Umbilical cord (tissue), 2 donors: ENCODE measurements at places on chromosomes 16 and 17. TPM values are rescaled to one million over a fixed set of nuclear protein-coding genes. Genes with fewer than 3 reads are reported as not detected.

- no peak for DNase-seq
Observed at GRCh38 chr17:73733517-73733916, 89.3 kb upstream of the SDK2 start.

The TNRC6C gene
- total RNA-seq, result 8.9 TPM

The KRTAP17-1 gene
- not detected for total RNA-seq

- DNase-seq, result no peak
Observed at GRCh38 chr17:6578491-6578890, 22.1 kb upstream of the PITPNM3 start.

The PMFBP1 gene
- 0.96 TPM for total RNA-seq

The ESRP2 gene
- 1.9 TPM for total RNA-seq

GRCh38 chr17:35559495-35560210, 966 bp downstream of the SLFN14 start:
- DNase-seq, result no peak

The NKD1 gene
- total RNA-seq, result 7.9 TPM

The HS3ST4 gene
- 1.4 TPM for total RNA-seq

- DNase-seq, result no peak
Observed at GRCh38 chr16:50941681-50942080, 199.8 kb downstream of the CYLD start.

DNA sequence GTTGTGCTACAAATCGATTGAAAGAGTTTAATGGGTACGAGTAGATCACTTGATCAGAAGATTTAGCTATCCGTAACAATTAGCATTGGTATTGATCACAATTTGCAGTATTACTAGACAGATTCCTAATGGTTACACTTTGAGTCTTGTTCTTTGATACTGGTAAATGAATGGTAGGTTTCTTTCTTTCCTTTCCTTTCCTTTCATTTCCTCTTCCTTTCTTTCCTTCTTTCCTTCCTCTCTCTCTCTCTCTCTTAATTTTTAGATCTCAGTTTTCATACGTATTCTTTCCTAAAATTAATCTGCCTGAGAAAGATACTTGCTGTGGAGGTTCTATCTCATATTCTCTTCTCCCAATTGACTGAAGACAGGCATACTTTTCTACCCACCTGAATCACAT, 17.9 kb downstream of the CPD start:
- DNase-seq, result no peak

The CCL4 gene
- 22.1 TPM for total RNA-seq

DNA sequence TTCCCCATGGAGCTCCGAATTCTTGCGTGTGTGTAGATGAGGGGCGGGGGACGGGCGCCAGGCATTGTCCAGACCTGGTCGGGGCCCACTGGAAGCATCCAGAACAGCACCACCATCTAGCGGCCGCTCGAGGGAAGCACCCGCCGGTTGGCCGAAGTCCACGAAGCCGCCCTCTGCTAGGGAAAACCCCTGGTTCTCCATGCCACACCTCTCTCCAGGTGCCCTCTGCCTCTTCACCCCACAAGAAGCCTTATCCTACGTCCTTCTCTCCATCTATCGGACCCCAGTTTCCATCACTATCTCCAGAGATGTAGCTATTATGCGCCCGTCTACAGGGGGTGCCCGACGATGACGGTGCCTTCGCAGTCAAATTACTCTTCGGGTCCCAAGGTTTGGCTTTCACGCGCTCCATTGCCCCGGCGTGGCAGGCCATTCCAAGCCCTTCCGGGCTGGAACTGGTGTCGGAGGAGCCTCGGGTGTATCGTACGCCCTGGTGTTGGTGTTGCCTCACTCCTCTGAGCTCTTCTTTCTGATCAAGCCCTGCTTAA, 617 bp upstream of the SENP3 start:
- DNase-seq, result peak; percentile 88

DNA sequence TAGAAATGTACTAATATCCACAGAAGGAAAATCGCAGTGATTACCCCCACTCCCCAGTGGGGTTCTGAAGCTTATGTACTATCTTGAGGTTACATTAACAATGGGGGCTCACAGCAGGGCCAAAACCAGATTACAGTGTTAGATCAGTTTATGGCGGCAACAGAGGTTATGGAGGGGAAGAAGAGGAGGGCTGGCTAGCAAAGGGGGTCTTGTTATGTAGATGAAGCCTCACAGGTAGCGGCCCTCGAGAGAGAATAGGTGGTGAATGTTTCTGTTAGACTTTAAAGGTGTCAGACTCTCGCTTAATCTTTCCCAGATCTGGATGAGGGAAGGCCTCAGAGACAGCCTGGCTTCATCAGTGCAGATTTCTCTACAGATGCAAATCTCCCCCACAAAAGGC, 22.2 kb downstream of the RNF112 start:
- DNase-seq, result no peak

DNA sequence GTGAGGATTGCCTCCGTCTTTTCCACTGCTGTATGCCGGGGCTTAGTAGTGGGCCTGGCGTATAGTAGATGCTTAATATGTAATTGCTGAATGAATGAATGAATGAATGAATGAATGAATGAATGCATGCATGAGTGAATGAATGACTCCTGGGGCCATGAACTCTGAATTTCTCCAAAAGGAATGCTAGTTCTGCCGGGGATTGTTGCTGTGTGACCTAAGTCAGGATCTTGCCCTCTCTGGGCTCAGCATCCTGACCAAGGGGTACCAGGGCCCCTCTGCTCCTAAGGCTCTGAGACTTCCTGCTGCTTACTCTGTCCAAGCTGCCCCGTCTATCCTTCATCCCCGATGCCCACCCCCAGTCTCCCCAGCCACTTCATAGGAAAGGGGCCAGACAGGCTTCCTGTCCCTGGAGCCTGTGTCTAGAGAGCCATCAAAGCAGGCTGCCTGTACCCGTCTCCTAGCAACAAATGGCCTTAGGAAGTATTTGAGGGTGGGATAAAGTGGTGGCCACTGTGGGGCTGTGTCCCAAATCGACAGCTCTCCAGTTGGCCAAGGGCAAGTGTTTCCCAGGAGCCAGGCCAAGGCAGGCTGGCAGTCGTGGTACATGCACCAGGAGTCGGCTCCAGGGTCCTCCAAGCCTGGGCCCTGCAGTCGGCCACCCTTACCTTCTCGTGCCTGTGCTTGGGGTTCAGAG, 11.6 kb upstream of the MPRIP start:
- no peak for DNase-seq

DNA sequence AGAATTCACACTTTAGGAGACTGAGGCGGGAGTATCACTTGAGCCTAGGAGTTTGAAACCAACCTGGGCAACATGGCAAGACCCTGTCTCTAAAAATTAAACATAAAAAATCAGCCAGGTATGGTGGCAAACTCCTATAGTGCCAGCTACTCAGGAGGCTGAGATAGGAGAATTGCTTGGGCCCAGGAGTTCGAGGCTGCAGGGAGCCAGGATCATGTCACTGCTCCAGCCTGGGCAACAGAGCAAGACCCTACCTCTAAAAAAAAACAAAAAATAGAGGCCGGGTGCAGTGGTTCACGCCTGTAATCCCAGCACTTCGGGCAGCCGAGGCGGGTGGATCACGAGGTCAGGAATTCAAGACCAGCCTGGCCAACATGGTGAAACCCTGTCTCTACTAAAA, 8.9 kb upstream of the GPT2 start:
- no peak for DNase-seq

The ANKS4B gene
- total RNA-seq, result 0.72 TPM

DNA sequence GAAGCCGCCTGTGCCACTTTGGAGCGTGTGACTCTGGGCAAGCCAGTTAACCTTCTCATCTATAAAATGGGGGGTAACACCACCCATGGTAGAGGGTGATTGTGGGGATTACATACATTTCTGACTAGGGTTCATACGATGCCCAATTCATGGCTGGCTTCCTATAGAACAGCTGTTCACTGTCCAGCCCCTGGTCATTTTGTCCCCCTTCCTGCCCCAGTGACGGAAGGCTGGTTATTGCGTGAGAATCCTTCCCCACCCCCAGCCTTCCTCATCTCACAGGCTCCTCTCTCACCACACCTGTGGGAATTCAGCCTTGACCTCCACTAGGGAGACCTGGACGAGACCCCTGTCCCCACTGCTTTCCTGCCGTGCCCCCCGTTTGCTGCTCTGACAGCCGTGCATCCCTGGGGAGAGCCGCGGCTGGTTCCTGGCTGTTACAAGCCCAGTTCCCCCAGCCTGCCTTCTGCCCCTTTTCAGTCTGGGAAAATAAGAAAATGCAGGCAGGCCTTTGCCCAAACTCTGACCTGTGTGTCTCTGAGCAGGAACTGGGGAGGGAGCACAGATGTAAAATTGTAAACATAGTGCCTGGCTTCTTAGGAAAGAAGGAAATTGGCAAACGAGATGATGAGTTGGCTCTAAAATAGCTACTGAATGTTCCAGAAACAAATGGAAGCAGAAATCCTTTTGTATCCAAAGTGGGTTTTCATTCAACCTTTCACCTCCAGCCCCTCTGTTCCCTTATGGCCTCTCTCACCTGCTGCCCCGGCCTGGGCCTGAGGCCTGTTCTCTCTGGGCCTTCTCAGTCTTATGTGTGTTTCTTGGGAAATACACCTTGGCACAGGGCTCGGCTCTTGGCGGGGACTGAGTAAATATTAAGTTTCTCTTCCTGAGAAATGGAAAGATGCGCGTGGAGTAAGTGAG, 67.3 kb downstream of the OR1D5 start:
- DNase-seq, result no peak

DNA sequence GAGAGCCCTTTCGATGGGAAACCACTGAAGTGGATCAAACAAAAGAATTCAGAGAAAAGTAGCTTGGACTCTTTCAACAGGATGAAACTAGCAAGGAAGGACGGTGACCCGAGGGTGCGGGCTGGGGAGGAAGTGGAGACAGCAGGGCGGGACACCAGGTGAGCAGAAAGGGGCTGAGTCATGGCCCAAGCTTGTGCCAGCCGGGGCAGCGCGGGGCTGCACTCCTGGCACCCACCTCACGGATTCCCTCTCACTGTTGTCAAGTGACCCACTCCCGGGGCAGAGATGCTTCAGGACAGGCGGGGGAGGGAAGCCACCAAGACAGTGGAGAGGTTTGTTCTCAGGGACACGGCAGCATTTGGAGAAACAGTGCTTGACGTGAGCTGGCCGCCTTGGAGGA, 10.7 kb upstream of the RNF222 start:
- no peak for DNase-seq

- no peak for DNase-seq
Observed at GRCh38 chr17:64736804-64737492, 74.8 kb upstream of the SMURF2 start.

GRCh38 chr17:2040942-2041560, 771 bp upstream of the OVCA2 start:
- no peak for DNase-seq

The VASN gene
- total RNA-seq, result 57.3 TPM

The DPEP2NB gene
- total RNA-seq, result not detected

The CACNA1G gene
- total RNA-seq, result 1.9 TPM

DNA sequence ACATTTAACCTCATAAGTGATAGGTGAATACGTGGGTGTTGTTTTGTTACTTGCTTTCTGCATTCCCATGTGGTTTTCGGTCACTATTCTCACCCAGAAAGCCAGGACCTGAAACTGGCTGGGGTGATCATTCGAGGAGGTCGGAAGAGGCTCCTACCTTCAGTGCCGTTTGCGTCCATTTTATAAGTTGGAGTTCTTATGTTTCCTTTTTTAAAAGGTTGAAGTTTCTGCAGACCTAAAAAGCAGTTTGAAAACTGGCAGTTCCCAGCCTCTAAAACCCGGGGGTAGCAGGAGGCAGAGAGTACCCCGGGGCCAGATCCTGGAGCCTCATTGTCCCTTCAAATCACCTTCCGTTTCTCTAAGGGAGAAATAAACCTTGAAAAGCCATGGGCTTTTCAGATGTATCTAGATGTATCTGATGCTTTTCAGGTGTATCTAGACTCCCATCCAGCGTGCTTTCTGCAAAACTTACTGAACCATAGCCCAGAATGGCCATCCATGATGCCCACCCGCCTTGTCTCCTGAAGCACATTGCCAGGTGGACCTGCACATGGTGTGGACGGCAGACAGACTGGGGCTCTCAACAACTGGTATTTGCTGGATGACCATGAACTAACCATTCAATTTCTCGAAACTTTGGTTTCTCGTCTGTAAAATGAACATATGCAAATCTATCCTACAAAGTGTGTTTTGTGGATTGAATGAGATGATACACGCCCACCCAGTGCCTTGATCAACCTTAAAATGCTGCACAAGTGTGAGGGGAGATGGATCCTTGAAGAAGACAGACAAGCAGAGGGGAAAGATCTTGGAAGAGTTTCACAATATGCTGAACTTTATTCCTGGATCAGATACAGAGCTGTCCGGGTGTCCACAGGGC, 1.3 kb downstream of the NLRC5 start:
- no peak for DNase-seq

The CAVIN1 gene
- total RNA-seq, result 759 TPM

DNA sequence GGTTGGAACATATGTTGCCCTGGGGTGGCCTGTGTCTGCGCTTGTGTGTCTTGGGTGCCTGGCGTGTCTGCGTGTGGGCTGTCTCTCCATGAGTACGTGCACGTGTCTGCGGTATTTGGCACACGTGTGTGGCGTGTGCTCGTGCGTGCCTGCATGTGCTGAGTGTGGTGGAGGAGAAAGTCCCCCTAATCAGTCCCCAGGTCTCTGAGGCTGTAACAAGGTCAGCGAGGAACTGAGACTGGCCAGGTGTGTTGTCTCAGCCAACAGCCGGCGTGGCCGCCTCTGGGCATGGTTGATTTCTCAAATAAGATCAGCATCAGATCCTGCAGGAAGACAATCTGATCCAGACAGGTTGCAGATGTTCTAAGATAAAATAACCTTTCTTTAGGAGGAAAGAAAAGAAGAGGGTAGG, 3.5 kb upstream of the CPNE7 start:
- DNase-seq, result no peak

DNA sequence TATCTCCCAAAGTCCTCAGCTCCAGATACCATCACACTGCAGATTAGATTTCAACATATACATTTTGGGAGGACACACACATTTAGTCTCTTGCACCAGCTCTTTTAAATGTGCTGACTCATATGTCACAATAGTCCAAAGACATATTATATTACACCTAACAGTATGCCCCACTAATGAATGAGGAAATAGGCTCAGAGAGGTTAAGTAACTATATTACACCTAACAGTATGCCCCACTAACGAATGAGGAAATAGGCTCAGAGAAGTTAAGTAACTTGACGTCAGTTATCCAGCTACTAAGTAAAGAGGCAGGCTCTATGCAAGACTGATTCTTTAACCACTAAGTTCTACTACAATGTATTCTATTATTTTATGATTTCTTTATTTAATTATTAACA, 9.7 kb downstream of the IRX6 start:
- DNase-seq, result no peak

The SLFN12 gene
- 31.8 TPM for total RNA-seq

GRCh38 chr17:7582396-7583252, 1.0 kb upstream of the MPDU1 start:
- DNase-seq, result no peak

- DNase-seq, result no peak
Observed at GRCh38 chr17:4582691-4583090, 1.6 kb upstream of the SMTNL2 start.

- no peak for DNase-seq
Observed at GRCh38 chr16:21100447-21100846, 50.2 kb downstream of the DNAH3 start.

The PIK3R5 gene
- 4.3 TPM for total RNA-seq

- DNase-seq, result no peak
Observed at GRCh38 chr16:88060524-88061219, 109.4 kb downstream of the BANP start.
